ENCODE measurements at places on chromosomes 2 and 18.

- DNase-seq: no peak
These were observed 101.3 kb upstream of the ARHGAP28 start for GRCh38 chr18:6628187-6628586.

- DNase-seq: peak; percentile 10
These were observed 25.9 kb downstream of the CD28 start for GRCh38 chr2:203732092-203732952.

GRCh38 chr2:79630060-79630459 lies 117.2 kb downstream of the CTNNA2 start:
- DNase-seq: no peak

DNA sequence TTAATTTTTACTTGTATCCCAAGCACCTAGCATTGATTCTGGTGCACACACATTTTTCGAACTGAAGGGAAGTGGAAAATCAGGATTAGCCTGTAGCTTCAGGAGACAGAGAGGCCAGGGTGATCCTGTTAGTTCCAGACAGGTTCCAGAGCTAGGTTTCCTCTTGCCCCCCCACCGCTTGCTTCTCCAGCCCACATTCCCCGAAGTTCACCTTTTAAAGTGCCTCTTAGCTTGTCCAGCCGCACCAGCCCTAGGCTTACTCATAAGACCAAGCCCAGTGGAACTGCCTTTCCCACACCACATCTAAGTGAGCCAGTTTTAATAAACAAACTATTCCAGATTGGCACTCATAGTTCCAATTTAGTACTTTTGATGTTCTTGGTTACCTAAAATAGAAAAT lies 898.6 kb upstream of the KLHL29 start:
- DNase-seq: no peak

DNA sequence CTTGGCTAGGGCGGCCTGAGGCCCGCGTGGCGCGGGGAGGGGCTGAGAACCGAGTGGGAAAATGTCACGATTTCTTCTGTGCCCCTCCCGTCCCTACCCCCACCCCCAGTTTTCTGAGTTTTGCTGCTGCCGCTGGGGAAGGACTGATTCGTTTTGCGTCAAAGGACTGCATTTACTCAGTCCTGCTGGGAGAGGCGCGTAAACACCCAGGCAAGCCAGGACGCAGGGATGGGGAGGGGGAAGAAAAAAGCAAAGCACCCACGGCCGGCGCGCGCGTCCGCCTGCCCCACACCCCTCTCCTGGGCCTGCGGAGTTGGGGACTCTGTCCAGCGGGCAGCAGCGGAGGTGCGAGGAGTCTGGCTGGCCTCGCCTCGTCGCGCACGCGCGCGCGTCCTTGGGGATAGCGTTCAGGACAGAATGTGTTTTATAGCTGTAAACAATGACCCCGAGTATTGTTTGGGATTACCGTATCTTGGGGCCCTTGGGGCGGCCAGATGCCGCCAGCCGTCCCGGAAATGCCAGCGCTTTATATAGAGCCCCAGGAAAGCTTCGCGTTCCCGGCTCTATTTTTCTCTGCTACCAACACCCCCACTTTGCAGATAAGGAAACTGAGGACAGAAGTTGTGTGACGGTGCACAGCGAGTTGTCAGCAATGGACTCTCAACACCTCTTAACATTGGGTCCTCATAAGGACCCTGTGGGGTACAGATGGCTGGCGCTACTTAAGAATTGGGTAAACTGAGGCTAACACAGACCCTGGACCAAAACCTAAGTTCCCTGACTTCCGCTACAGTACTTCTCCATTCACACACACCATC lies 1.7 kb upstream of the FOSL2 start:
- peak; percentile 49 for DNase-seq

GRCh38 chr2:105329561-105330495 lies at the start of gene TGFBRAP1:
TGFBRAP1 (minus strand) TSS chr2:105329735; CDS start chr2:105308301, 21,434 bp downstream.
- no peak for DNase-seq

DNA sequence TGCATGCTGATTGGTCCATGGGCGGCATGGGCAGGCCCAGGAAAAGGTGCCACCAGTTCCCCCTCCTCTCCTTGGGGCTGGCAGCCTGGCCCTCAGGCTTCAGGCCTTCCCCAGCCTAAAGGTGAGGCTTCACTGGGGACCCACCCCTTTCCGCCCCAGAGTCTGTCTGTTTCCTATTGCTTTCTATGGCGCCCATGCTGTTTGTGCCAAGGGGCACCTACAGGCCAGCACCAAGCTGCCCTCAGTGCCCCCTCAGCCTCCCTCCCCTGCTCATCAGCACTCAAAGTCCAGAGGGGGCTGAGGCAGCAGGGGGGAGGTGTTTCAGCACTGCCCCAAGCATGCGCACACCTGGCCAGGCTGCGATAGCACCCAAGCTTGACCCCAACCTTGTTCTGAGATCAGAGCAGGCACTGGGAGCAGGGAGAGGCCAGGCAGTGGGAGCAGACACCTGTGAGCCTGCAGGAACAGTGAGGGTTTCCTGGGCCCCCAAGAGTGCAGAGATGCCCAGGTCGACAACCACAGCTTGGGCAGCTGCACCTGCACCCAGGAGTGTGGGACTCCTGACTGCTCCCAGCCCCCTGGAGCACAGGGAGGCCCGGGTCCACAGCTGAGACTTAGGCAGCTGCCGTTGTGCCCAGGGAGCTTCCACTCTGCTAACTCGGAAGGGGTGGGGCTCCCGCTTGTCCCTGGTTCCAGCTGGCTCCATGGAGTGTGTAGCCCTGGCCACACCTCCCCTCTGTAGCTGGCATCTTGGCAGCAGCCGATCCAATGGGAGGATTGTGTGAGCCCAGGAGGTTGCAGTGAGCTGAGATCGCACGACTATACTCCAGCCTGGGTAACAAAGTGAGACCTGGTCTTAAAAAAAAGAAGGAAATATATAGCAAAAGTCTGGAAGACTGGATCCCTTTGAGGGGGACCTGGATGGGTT lies 69.1 kb downstream of the NCAPH start:
- no peak for DNase-seq

GRCh38 chr18:48693625-48694262 lies 154.9 kb downstream of the CTIF start:
- DNase-seq: no peak

DNA sequence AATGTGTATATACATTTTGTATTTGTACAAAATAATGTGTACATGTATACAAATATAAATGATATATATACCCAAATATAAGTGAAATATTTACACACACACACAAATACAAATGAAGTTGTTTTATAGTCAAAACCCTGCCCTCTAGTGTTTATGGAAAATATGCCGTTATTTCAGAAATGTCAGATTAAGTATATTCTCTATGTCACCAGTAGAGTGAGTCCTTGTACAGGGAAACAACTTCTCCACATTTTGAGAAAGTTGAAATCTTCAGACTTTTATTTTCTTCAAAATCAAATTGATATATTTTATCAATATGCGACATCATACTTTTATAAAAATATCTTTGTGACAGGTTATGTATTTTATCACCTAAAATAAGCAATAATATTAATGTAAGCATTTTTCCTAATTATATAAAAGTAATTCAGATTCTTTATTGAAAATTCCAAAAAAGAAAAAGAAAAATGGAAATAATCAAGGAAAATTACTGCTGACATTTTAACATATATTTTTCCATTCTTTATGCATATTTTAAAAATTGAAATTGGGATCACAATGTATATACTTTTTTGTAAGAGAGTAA lies 22.4 kb downstream of the ARL6IP6 start:
- DNase-seq: no peak

GRCh38 chr18:49178736-49179135 lies 228.0 kb upstream of the SMAD7 start:
- no peak for DNase-seq

DNA sequence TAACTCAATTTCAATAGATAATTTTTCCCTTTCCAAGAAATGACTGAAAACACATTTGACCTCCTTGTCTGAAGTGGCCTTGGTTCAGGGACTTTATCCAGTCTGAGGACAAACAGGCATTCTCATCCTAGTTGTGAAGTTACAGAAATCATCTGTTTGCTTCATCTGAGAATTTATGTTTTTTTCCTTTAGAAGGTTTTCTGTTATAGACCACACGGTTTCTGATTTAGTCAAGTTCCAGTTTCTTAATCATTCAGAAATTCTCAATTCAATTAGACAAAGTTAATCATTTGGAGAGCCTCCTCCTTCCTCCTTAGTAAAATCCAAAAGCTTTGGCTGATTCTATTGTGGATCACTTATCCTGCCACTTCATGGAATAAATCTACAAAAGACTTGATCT lies 60.9 kb downstream of the ICOS start:
- DNase-seq: no peak

DNA sequence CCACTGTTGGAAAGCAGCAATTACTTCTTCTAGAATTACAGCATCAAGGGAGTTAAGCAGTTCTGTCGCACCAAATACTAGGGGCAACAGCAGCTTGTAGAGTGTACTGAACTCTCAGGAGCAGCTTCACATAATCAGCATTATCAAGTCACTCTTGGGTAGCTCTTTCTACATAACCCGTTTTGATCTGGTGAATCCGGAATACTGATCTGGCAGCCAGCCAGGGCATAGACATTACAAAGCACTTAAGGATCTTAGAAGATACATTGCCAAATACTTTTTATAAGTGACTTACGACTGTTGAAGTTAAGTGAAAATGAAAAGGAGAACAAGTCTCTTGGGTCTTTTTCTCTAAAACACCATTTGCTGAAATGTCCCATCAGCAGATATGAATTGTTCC lies 73.2 kb upstream of the NETO1 start:
- DNase-seq: no peak

DNA sequence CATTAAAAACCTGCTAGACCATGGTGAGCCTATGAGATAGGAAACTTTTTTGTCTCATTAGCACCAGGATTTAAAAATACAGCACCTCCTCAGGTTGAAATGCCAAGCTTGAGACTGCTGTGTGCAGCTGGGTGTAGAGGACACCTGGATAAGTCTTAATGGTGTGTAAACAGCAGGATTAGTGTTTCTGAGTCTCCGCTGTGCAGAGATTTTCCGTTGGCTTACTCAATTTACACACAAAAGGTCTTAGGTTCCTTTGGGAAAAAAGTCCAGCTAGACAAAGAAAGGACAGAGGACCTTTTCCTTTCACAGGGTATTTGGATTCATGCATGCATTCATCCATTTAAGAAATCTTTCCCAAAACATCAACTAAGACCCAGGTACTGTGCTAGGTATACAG lies 168.1 kb downstream of the NRXN1 start:
- no peak for DNase-seq

DNA sequence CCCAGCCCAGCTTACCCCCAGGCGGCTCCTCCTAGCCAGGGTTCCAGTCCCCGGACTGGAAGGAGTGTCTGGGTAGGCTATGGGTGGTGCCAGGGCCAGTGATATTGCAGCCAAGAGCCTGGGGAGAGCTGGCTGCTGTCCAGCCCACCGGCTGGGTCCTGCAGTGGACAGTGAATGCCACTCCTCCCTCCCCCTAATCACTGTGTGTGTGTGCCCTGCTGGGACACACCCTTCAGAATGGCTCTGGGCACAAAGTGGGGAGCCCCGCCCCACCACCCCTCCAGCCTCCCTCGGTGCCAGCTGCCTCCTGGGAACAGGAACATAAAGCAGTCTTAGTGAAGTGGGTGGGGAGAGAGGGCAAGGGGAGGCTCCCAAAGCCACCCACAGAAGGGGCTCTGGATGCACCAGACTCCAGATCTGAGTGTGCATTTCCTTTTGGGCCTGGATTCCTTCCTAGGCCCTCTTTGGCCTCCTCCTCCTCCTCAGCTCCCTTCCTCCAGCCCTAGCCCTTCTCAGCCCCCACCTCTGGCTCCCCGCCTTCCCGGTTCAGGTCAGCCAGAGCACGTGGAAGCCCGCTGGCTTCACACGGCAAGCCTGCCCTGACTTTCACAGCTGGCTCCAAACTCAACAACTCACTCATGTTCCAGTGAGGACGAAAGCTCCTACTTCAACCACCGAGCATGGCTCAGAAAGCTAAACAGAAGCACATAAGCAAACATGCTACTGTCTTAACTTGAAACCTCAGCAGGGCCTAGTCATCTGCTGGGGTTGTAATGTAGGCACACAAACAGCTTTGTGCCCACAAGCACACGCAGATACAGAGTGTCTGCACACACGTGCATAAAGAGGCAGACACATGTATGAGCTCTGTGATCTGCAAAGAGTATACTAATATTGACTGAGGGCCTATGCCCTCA lies 209.2 kb upstream of the SMAD2 start:
- peak; percentile 95 for DNase-seq

GRCh38 chr2:58221909-58222308 lies 19.2 kb downstream of the FANCL start:
- DNase-seq: no peak

GRCh38 chr18:39299152-39299551 lies 1733.6 kb upstream of the CELF4 start:
- peak; percentile 3 for DNase-seq

GRCh38 chr2:2926009-2926857 lies 451.4 kb downstream of the EIPR1 start:
- no peak for DNase-seq

GRCh38 chr2:61713457-61713856 lies 140.4 kb downstream of the FAM161A start:
- no peak for DNase-seq

DNA sequence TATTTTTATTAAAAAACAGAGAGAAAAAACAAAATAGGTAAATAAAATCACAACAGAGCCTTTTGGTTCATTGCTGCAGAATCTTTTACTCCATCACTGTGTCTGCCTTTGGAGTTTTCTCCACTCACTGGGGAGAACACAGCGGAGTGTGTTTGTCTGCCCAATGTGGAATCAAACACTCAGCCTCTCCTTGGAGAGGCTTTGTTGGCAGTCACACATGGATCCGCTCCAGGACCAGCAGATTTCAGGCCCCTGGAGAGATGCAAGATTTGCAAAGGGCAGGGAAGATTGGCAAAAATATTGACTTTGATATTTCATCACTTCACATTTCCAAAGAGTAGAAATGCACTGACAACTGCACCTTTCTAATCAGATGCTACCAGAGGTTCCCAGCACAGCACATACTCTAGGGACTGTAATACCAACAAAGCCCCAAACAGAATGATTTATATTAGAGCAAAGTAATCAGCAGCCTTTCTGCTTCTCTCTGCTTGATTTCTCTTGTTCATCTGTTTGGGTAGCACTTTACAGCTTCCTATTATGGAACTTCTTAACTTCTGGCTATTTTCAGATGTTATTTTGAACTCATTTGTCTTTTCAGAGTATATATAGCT lies 1898.8 kb upstream of the PIK3C3 start:
- peak; percentile 30 for DNase-seq

DNA sequence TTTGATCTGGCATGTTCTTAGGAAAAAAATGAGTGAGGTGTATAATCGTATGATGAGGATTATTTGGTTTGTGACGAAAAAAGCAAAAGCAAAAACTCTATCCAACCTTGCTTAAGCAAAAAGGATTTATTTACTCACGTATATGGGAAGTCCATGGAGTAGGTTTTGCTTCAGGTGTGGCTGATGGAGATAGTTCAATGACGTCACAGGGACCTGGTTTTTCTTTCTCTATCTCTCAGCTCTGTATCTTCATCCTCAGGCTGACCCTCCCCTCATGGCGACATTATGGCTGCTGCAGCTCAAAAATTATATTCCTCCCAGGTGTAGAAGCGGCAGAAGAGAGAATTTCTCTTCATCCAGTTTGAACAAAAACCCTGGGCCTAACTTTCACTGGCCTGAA lies 8.9 kb downstream of the TMSB10 start:
- DNase-seq: no peak

DNA sequence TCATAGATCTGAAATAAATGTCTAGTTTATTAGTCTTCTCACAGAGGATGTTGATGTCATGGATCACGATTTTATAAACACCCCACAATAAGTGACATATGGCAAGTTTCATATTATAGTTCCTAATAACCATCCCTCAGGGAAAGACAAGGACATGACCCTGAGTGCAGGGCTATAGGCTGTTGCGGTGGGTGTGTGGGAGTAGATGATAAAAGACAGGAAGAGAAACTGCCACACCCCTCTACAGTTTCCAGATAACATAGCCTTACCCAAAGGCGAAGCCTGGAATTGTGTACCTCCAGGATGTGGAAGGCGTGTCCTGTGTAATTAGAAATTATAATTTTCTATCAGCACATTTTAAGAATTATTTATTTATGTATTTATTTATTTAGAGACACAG lies 2.4 kb upstream of the NEDD4L start:
- DNase-seq: peak; percentile 36

Measured in DMS153 (cell line).